GM13976 (cell line): ENCODE measurements at places on chromosomes 7 and 10.
A peak's percentile ranks its signal among the peaks of the same experiment; 100 is the strongest.

DNA sequence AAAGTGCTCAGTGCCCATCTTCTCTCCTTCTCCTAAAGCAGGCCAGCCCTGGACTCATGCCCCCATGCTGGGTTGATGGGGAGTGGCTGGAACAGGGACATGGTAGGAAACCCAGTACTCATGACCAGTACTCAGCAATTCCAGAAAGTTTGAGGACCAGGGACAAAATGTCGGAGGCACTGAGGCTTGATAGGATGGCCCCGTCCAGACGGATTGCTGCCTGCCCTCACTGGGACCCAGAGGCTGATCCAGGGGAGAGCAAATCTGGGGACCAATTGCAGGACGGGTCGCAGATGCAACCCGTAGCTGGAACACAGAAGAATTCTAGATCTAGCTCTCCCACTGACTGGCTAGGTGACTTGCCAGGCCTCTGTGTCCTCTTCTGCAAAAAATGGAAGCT, 5.1 kb downstream of the ZCCHC24 start:
- DNase-seq, result no peak

GRCh38 chr10:17073725-17074540, 55.7 kb downstream of the CUBN start:
- no peak for DNase-seq

DNA sequence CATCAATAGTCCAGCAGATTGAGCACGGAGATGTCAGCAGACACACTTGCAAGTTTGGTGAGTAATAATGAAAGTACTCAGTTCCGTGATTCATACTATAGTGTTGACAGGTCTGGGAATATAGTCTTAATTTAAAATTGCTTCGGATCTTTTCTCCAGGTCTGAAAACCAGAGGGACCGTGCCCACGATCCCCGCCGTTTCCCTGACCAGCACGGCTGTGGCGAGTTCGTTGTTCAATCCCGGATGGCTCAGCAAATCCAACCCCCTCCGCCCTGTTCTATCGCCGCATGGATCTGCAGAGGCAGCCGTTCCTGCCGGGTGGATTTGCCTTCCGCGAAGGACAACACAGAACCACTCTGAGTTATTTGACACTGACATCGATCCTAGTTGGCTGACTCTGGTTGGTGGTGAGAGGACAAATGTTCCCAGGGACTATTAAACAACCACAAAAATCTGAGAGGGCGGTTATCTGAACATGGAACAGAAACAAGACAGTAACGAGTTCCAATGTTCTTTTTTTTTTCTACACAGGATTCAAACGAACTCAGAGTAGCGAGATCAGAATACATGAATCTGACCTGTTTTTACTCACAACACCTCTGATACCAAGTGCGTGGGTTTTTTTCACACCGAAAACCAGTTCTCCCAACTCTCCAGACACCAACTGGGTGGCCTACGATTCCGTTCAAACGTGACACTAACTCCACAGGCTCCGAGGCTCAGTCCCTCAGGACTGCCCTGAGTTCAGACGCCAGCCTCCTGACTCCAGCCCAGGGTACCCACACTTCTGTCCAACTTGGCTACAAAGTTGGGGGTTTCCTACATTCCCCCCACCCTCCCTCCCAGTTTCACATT, 52.7 kb downstream of the RBM17 start:
- peak; percentile 84 for DNase-seq

DNA sequence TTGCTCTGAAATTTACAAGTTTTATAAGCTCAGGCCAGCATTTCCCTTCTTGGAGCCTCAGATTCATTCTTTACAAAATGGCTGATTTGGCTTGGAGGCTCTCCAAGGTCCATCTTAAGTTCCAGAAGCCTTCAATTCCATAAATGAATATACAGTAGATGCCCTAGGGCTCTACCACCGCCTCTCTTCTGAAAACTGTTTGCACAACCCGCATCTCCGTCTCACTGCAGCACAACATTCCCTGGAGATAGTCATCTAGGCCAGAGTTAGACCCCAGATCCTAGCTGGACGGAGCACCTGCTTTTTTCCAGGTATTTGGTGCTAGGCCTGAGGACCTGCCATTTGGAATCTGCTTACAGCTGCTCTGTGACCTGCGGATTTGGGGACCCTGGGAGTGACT, 50.5 kb upstream of the NRP1 start:
- DNase-seq, result no peak

DNA sequence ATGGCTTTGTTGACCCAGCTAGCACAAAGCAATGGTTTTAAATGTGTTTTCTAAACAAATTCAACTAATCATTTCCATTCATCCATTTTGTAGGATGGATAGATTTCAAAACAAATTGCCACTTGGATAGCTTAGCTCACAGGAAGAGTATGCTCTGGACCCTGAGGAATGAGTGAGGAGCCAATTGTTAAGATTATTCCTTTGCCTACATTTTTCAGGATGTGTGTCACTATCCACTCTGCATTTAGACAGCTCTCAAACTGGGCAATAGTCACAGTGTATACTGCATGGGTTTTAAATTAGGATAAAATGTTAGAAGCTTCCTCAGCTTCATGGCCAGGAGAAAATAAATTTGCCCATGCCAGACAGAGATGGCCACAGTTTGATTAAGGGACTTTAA, 605.6 kb upstream of the TEX47 start:
- no peak for DNase-seq

GRCh38 chr10:12308736-12309375, 40.5 kb upstream of the CAMK1D start:
- DNase-seq, result no peak

DNA sequence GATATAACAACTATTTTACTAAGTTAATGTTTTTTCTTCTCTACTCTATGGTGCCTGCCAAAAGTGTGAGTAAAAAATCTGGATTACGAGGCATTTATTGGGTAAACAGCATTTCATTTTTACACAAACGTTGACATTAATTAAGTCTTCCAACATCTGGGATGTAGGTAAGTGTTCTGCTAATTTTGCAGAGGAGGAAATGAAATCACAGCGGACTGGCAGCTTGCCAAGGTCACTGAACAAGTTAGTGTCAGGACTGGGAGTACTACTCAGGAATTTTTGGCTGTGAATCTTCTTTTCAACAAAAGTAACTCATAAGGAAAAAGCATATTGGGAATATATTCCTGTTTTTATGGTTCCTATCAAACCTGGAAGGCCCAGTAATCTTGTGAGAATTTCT, 612.1 kb upstream of the FZD8 start:
- DNase-seq, result no peak
